ENCODE measurements at places on chromosomes 4 and X. TPM values are rescaled to one million over a fixed set of nuclear protein-coding genes. Genes with fewer than 3 reads are reported as not detected.

Gene CT45A3
- total RNA-seq: not detected

DNA sequence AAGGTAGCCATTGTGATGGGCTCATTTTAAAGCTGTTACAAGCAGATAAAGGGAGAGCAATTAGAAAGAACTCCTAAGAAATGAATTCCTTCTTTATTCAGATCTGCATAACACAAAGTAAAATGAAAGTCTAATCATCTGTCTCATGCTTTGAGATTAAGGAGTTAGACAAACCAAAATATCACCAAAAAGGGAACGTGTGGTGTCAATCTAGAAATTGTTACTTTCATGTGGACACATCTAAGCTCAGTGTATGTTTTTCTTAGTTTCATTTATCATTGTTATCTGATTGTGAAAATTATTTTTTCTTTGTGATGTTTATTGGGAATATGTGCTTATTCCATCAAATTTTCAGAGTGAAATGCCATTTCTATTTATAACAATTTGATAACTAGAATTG lies 80.3 kb downstream of the BANK1 start:
- no peak for DNase-seq

DNA sequence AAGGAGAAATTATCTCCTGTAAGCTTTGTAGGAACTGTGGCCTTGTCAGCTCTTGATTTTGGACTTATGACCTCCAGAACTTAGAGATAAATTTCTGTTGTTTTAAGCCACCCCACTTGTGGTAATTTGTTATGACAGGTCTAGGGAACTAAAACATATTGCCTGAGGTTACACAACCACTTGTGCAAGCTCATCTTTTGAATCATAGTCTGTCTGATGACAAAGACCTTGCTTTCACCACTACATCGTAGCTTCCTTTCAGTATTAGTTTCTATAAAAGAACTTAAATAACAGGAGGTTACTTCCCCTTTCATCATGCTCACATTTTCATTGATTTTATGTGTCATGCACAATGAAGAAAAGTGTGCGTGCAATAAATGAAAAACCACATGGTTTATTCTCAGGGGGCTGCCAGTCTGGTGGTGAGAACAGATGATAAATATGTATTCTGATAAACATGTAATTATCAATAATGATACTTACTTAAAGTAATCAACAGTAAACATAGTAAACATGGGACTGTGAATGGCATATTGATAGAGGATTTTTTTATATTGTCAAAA lies 690.0 kb upstream of the HS3ST1 start:
- no peak for DNase-seq

Gene GRIA3
- not detected for total RNA-seq

Gene GBA3
- total RNA-seq: not detected

- DNase-seq: no peak
Observed at GRCh38 chr4:153485359-153485758, 19.2 kb downstream of the TMEM131L start.

GRCh38 chr4:14652522-14652921 lies 349.8 kb upstream of the CPEB2 start:
- DNase-seq: no peak

DNA sequence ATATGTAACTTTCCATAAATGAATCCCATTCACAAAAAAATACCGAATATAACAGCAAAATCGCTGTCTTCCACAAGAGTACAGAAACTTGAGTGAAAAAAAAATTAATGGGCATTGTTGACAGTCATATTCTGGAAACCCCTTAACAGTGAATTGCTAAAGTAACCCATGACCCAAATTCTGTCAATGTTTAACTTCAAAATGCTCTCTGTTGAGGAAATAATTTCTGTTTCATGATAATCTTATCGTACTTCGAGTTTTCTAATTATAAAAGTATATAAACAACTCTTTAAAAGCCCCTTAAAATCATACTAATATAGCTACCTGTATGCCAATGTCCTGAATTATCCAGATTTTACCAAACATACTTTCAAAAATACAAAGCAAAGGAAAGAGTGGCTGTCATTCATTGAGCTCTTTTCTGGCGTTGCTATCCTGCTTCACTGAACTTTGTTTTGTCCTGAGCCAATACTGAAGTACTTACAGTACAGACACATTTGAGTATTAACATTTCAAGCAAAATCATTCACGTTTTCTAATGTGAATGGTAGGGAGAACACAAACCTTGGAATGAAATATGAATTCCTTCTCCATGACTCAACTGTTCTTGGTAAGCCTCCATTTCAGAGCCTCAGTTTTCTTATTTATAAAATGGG lies 2.4 kb downstream of the XAGE3 start:
- DNase-seq: no peak

Gene SSX3
- total RNA-seq: not detected

DNA sequence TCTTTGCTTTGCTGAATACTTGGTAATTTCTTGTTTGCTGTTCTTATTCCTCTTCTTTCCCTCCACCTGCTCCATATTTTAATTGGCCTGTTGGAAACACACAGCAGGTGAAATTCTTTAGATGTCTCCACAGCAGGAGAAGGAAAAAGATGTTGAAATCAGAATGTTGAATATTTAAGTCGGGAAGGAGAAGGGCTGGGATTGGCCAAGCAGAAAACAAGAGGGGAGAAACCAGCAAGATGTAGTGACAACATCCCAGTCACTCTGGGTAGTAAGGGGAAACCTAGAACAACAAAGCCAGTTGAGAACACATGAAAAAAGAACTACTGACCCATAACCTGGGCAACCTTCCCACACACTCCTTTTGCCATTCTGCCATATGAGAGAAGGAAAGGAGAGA lies 37.3 kb upstream of the STAG2 start:
- no peak for DNase-seq

DNA sequence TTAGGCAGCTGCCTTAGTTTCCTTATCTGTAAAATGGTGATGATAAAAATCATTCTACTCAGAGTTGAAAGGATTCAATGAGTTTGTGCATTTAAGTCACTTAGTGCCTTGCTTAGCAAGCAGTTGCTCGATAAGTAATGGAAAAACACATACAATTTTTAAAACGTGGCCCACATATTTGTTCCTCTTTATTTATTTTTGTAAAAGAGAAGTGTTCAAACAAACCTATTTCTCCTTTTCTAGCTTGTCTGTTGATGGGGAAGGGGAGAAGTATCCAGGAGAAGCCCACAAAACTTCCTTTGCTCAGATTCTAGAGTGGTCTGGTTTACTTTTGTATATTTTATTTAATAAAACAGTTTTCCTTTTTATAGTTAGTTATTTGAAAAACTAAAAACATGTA lies 3.3 kb upstream of the HPGDS start:
- no peak for DNase-seq

Gene IKBKG
- total RNA-seq: 48.2 TPM

Measured in naive thymus-derived CD8-positive, alpha-beta T cell (primary cell).